ENCODE measurements at places on chromosomes 4 and X. TPM values are rescaled to one million over a fixed set of nuclear protein-coding genes. Genes with fewer than 3 reads are reported as not detected.

DNA sequence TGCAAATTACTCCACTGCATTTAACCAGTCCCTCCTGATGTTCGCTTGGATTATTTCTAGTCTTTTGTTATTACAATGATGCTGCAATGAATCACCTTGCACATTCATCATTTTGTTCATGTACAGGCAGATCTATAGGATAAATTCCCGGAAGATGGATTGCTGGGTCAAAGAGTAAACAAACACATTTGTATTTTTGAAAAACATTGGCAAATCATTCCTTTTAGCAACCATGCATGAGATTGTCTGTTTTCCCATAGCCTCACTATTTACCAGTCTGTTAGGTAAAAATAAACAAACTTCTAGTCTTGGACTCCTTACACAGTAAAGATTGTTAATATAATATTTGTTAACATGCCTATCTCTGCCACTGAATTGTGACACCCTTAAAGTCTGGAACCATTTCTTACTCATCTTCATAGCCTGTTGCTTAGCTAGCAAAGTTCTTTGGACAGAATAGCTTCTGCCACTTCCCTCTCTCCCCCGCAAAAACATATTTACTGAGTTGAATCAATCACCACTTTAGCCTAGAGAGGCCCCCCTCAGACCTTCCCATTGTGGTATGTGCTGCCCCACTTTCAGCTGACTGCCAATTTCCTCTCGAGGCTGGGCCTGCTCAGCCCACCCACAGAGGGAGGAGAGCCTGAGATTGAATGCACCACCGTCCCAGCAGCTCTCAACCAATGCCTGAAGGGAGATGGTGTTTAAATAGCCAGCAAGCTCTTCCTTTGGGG is 108.4 kb upstream of the ATXN3L start:
- no peak for DNase-seq

DNA sequence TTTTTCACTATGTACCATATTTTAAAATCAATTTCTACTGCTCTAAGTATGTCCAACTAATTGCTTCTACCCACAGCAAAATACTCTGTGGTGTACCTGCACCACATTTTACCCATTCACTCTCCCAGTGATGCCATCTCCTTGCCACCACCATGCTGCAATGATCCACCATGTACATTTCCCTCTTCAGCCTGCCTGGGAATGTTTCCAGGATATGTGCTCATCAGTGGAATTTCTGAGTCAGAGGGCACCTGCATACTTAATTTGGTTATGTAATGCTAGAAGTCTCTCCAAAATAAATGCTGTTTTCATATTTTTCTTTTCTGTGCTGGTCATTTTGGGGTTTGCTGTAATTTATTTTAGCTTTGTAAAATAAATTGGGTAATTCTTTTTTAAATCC is 33.2 kb upstream of the OCIAD2 start:
- no peak for DNase-seq

The SPANXA2 gene
- not detected for total RNA-seq

DNA sequence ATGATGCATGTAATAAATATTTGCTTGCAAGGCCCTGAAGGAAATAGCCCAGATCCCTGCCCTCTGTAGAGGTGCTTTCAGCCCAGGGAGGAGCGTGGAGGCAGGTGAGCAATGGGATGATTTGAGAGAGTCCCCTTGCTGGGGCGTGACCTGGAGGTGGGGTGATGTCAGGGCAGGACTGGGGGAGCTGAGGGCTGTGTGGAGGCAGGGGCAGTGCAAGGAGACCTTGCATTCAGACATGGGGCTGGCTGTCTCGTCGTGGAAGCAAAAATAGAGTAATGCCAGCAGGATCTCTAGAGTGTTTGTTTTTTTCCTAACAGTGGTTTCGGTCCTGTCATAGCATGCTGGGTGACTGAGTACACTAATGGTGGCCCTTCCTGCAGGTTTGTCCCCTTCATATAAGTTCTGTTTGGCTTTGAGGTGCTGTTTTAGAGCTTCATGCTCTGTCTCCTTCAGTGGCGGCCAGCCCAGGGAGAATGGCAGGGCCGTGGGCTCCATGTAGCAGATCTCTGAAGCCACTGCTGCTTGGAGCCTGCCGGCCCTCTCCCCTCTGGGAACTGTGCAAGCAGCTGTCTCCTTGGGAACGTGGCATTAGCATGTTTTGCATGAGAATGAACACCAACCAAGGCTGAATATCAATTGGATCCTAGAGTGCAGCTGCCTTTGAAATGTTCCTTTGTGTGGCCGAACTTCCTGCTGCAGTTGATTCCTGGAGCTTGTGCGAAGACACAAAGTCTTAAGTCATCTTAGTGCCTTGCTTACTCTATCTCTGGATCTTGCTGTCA is 39.3 kb upstream of the CLDN34 start:
- DNase-seq: no peak

DNA sequence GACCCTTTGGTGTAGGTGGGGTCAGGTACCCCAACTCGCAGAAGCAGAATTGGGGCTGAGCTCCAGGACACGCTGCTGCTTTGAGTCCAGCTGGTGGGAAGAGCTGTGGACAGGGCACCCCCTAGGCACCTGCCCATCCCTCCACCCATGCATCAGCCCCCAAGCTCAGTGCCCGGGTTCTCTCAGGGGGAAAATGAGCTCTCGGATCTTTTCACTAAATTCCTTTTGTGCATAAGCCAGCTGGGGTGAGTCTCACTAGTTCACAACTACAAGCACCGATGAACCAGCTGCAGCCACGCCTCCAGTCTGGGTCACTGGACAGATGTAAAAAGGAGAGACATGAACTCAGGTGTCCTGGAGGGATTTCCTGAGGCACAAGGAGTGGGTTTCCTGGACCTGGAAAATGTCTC is 286.8 kb downstream of the CRLF2 start:
- no peak for DNase-seq

GRCh38 chr4:26861434-26862186 is 969 bp downstream of the STIM2 start:
- DNase-seq: peak; percentile 76

- no peak for DNase-seq
Observed at GRCh38 chr4:71685975-71686374, 97.9 kb downstream of the GC start.

- DNase-seq: no peak
Observed at GRCh38 chrX:54045563-54046228, 1.4 kb upstream of the PHF8 start.

The RS1 gene
- total RNA-seq: not detected

- no peak for DNase-seq
Observed at GRCh38 chrX:40415675-40416074, 165.1 kb upstream of the ATP6AP2 start.

DNA sequence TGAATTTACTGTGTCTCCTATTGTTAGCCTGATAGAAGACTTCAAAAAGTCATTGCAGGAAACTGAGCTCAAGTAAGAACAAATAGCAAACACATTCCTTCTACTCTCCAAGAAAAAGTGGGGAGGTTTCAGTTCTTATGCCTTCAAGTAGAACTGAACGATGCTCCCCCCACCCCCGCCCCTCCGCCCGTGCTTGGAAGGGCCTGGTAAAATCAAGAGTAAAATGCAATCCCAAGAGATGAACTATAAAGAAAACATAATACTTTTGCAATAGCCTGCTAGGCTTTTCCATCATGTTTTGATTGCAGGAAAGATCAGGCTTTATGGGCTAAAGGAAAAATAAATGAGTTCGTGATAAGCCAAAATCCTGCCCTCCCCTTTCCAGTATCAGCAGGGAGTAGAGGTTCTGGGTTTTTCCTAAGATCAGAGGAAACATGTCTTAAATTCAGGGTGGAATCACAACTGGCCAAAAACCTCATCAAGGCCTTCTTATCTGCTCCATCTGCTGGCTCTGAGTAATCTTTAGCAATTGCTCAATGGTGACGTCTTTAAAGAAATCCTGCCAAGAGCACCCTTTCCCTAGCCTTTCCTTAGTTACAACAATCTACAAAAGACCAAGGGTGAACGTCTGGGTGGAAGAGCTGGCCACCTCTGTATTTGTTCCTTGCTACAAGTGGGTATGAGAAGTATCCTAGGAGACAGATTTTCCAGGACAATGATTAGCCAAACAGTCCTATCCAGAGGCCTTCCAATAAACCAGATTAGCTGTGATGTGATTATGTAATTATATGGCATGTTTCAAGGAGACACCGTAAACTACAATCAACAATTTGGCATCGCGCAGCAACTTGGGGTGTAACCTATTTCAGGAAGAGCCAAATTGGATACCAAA is 66.3 kb upstream of the FAM9C start:
- no peak for DNase-seq

The ERCC6L gene
- 7.4 TPM for total RNA-seq

DNA sequence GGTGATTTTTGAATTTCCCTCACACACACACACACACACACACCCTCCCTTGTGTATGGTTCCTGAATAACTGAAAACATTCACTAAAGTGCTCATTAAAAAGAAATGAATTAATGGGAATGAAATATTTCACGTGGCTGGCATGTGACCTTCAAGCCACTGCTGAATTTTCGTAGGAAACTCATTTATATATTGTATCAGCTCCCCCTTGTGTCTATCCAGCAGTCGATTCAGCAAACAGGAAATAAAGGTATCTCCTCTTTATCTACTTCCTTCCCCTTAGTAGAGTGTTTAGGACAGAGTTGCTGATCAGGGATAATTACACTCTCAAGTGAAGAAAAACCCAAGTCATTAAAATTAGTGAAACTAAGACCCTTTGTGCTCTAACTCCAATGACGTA is 912.6 kb upstream of the LCORL start:
- no peak for DNase-seq

The TSPYL2 gene
- 37.5 TPM for total RNA-seq

- no peak for DNase-seq
Observed at GRCh38 chr4:126916626-126917140, 716.1 kb upstream of the INTU start.

DNA sequence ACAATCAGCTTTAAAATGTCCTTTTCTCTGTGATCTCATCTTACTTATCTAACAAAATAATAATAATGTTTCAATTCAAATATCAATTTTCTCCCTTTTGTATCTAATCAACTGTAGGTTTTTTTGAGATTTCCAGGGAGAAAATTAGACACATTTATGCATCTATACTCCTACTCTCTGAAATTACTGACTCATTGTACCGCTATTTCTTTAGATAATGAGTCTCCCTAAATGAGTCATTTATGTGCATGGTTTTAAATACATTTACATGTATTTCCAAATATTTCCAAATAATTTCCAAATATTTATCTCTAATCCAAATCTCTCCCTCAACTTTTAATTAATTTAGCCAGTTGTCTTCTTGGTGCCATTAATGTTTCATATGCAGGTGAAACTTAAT is 621.0 kb downstream of the TECRL start:
- DNase-seq: no peak

- DNase-seq: no peak
Observed at GRCh38 chr4:184288451-184289178, 70.9 kb upstream of the ENPP6 start.

DNA sequence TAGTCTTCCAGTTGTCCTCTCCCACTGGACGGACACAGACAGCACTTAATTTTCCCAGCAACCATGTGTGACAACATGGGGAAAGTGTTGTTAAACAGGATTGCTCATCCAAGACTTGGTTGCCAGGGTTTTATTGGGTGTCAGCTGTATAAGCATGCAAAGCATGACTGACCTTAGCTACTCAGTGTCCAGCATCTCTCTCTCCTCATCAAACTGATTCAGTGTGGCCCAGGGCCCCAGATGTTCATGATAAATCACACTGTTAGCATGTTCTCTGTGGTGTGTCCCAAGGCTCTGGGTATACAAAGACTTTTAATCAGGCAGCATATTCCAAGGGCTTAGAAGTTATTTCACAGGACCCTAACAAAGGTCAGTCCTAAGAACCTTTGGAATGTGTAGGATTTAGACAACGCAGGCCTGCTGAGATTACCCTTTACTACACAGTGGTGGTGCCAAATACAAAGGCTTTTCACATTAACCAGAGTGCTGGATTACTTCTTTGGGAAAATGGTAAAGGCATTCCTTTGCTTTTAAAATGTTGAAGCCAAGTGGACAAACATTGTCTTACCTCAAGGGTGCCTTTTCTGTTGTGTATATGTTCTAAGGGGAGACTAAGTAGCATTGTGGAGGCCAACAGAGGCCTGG is 213.3 kb downstream of the GLUD2 start:
- no peak for DNase-seq

- no peak for DNase-seq
Observed at GRCh38 chrX:40146262-40147125, 48.7 kb upstream of the BCOR start.

- no peak for DNase-seq
Observed at GRCh38 chrX:116499780-116500179, 37.0 kb upstream of the CT83 start.

DNA sequence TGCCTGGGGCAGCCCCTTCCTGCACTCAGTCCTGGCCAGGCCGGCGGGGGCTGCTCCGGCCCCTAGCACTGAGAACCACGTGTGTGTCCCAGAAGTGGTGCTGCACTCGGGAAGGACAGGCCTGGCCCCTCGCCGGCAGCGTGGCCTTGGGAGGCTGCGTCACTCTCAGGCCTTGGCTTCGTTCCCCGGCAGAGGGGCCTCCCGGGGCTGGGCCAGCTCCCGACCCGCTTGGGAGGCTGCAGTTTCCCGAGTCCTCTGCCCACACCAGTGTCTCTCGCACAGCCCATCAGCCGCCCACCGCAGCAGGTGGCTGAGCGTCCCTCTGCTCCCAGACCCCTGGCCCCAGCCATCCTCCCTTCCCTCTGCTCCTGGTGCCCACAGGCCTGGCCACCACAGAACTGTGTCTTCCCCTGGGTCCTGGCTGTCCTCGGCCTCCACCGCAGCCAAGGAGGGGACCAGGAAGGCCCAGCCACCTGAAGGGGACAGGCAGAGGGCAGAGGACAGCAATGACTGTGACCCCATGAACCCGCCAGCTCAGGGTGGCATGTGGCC is 10.9 kb upstream of the CPLX1 start:
- DNase-seq: no peak

DNA sequence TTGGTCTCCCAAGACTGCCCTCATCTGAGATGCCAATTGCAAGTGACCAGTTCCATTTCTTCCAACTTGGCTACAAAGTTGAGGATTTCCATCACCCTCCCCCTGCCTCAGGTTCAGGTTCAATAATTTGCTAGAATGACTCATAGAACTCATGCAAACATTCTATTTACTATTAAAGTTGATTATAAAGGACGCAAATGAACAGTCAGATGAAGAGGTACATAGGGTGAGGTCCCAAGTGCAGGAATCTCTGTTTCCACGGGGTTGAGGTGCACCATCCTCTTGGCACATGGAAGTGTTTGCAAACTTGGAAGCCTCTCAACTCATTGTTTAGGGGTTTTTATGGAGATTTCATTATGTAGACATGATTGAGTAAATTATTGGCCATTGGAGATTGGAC is 41.0 kb downstream of the FGFBP1 start:
- no peak for DNase-seq

DNA sequence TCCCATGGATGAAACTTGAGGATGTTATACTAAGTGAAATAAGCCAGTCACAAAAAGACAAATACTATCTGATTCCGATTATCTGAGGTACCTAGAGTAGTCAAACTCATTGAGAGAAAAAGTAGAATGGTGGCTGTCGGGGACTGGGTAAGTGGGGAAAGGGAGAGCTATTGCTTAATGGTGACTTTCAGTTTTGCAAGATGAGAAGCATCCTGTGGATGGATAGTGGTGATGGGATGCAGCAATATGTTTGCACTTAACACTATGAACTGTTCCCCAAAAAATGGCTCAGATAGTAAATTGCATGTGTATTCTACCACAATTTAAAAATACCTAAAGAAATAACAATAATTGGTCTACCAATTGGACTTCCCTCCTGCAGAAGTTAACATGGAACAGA is 181.5 kb downstream of the SHROOM3 start:
- no peak for DNase-seq

The CYLC1 gene
- total RNA-seq: not detected

GRCh38 chrX:34849371-34849770 is 93.2 kb upstream of the FAM47B start:
- DNase-seq: no peak

The ZNF711 gene
- 0.23 TPM for total RNA-seq

GRCh38 chr4:85938062-85938461 is 421.8 kb downstream of the MAPK10 start:
- no peak for DNase-seq

The ARX gene
- total RNA-seq: not detected

The SH3TC1 gene
- 25.4 TPM for total RNA-seq

Data from activated T-helper 1 cell treated with anti-CD3 and anti-CD28 coated beads, Interleukin-12 subunit alpha, Interleukin-12 subunit beta, Interleukin-2, Interleukin-4 antibody, amounts not matched to agents 30 ng/mL and 10 ng/mL and 1 ng/mL, durations not matched to agents 14 hours and 24 hours and 36 hours (primary cell).